ENCODE measurements at places on chromosomes 11 and 22.

DNA sequence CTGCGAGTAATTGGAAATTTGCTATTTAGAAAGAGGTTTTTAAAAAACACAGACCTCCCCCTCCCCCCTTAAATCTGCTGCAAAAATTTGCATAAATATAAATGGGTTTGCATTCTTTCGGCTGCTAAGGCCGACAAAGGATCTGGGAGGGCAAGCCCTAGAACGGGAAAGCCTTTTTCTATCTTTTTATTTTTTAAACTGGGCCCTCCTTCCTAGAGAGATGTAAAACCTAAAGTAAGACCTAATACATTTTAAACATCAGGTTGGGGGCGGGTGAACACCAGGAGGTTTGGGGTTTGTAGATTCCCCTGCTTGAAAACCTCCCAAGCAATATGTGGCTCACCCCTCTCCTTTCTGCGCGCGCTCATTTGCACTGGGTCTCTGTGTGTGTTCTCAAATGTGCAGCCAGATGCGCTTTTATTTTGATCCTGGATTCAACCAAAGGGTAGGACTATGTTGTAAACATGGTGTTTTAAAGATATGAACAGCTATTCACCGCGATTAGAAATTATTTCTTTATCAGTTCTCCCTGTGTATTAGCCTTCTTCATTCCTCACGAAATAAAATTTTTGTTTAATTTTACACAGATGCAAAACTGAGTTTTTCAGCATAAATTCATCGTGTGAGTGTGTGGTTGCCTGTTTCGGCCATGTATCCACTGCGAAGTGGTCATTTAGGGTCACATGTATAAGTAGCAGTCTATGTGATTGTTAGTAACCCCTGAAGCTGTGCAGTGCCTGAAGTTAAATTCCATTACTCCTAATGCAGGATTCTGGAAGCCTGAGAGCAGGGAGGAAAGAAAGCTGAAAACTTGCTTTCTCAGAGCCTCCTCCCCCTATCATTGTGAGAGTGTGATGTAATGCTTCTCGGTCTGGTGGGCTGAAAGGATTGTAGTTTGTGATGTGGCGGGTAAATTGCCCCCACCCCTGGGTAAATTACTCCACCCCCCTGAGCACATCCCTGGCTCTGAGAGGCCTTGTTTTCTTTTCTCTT lies 988 bp downstream of the TNRC6B start:
- no peak for DNase-seq

DNA sequence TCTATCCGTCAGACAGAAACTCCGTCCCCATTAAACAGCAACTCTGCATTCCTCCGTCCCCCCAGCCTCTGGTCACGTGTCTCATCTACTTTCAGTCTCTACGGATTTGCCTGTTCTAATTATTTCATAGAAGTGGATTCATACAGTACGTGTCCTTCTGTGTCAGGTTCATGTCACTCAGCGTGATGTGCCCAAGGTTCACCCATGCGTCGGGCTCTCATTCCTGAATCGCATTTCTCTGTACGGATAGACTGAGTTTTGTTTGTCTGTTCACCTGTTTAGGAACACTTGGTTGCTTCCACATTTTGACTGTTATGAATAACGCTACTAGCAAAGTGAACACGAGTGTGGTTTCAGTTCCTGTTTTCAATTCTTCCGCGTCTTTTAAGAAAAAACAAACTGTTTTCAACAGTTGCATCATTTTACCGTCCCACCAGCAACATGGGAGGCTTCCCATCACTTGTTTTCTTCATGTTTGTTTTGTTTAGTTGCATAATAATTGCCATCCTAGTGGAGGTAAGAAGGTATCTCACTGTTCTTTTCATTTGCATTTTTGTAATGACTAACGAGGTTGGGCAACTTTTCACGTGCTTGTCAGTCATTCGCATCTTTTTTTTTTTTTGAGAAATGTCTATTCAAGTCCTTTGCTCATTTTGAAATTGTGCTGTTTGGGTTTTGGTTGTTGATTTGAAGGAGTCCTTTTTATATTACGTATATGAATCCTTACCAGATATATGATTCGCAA lies 8.9 kb upstream of the NLRP6 start:
- DNase-seq, result peak; percentile 23

GRCh38 chr11:67283481-67283963 lies 5.6 kb upstream of the ANKRD13D start:
- no peak for DNase-seq

- no peak for DNase-seq
Measured at GRCh38 chr11:8744423-8744822, 61.8 kb downstream of the RPL27A start.

- DNase-seq, result no peak
Measured at GRCh38 chr11:113189909-113190667, 124.3 kb upstream of the TTC12 start.

GRCh38 chr11:9493492-9493891 lies 32.7 kb downstream of the ZNF143 start:
- DNase-seq, result no peak

DNA sequence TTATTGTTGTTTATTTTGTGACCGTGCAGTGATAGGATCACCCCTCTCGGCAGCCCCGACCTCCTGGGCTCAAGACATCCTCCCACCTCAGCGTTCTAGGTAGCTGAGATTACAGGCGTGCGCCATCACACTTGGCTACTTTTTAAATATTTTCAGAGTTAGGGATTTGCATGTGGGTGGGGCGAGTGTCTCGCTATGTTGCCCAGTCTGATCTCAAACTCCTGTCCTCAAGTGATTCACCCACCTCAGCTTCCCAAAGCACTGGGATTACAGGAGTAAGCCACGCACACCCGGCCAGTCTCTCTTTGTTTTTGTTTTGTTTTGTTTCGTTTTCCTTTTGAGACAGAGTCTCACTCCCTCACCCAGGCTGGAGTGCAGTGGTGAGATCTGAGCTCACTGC lies 1.2 kb upstream of the INTS5 start:
- DNase-seq, result no peak

DNA sequence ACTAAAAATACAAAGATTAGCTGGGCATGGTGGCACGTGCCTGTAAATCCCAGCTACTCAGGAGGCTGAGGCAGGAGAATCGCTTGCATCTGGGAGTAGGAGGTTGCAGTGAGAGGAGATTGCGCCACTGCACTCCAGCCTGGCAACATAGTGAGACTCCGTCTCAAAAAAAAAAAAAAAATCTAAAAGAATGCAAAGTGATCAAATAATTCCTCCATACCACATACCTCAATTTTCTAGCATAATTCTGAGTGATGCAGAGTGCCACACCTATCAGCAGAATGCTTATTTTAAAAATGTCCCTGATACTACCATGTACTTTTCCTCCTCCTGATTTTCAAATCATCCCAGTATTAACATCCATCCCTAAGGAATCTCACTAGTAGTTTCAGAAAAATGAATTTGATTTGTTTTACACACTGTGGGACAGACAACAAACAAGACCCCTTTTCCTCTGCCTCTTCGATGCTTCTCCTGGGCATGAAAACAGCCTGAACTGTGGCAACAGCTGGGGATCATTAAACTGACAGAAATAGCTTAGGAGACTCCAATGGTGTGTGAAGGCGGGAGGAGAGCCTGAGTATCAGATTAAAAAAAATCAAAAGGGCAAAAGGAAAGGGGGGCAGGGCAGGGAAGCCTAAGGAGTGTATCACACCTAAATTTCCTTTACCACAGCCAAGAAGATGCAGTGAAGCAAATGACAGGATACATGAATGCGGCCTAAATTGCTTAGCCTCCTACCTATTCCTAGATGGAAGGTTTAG lies 114.7 kb downstream of the SGSM3 start:
- DNase-seq, result no peak

All from ecto neural progenitor cell (in vitro differentiated cells).